ENCODE measurements at places on chromosomes 6 and 20. TPM values are rescaled to one million over a fixed set of nuclear protein-coding genes. Genes with fewer than 3 reads are reported as not detected.

RBBP8NL gene
- 0.33 TPM for total RNA-seq

IL17A gene
- total RNA-seq = 0.05 TPM

CGA gene
- total RNA-seq = 1.5 TPM

ID1 gene
- total RNA-seq = 39.4 TPM

MYB gene
- total RNA-seq = 84.7 TPM
